ENCODE measurements at places on chromosomes 1 and 21. TPM values are rescaled to one million over a fixed set of nuclear protein-coding genes. Genes with fewer than 3 reads are reported as not detected.

The SPRR1A gene
- not detected for total RNA-seq

The RABGAP1L gene
- total RNA-seq = 14.4 TPM

The C8B gene
- total RNA-seq = not detected

The OR6N1 gene
- not detected for total RNA-seq

The TEX50 gene
- total RNA-seq = not detected

The SYPL2 gene
- total RNA-seq = under 0.01 TPM

The TEX38 gene
- not detected for total RNA-seq

The PRRC2C gene
- total RNA-seq = 49.9 TPM

The NPHS2 gene
- total RNA-seq = not detected

The TMEM69 gene
- total RNA-seq = 28.3 TPM

The LRRC53 gene
- total RNA-seq = not detected

The WDR64 gene
- not detected for total RNA-seq

The RWDD3 gene
- 11.4 TPM for total RNA-seq

The TUFT1 gene
- 4.3 TPM for total RNA-seq

The FAM167B gene
- total RNA-seq = 2.8 TPM

The SH3BGR gene
- 3.6 TPM for total RNA-seq

The GUCA2A gene
- not detected for total RNA-seq

The ANGPTL7 gene
- not detected for total RNA-seq

The OR6K3 gene
- total RNA-seq = not detected

The AMPD1 gene
- not detected for total RNA-seq

The AVPR1B gene
- not detected for total RNA-seq

The PPFIA4 gene
- total RNA-seq = 24.6 TPM

The F13B gene
- not detected for total RNA-seq

The C4BPA gene
- total RNA-seq = under 0.01 TPM

The CHI3L1 gene
- 23.8 TPM for total RNA-seq

The CACNA1S gene
- total RNA-seq = not detected

The CD247 gene
- not detected for total RNA-seq

The GPR89A gene
- 16.2 TPM for total RNA-seq
